ENCODE measurements at places on chromosomes 1 and 21. TPM values are rescaled to one million over a fixed set of nuclear protein-coding genes. Genes with fewer than 3 reads are reported as not detected.

MYBPH gene
- total RNA-seq: not detected

ACOT11 gene
- total RNA-seq: 43.4 TPM

CRYBG2 gene
- not detected for total RNA-seq

FABP3 gene
- 5,086 TPM for total RNA-seq

FMO2 gene
- total RNA-seq: 59.4 TPM

Measured in Right ventricle myocardium inferior (tissue), 1 donor.